ENCODE measurements at places on chromosomes 1 and 21.

GRCh38 chr1:167950569-167950968, 13.7 kb upstream of the MPC2 start:
- DNase-seq = no peak
- no peak overlapping the region for H3K27ac ChIP-seq
- H3K27me3 ChIP-seq = no peaks in the 10 kb centered on the region
- H3K4me3 ChIP-seq = no peak overlapping the region
- H3K36me3 ChIP-seq = peaks cover 19% of the 10 kb centered on the region

DNA sequence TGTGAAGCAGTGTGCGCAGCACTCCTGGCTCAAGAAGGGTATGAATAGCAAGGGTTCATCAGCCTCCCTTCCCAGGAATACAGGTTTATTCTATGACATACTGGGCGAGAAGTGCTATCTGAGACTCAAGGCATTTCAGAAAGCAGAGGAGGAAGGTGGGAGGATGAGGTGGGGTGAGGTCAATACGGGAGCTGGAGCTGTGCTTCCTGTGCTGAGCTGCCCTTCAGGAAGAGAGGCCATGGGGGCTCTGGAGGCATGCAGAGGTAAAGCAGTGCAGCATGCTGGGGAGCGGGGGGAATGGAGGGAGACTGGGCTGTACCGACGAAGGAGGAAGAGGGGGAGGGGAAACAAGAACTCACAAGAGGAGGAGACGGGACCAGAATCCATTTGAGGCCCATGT, 717.6 kb downstream of the PTPRU start:
- H3K36me3 ChIP-seq = no peaks in the 10 kb centered on the region
- no peak for DNase-seq
- no peaks in the 10 kb centered on the region for H3K4me1 ChIP-seq

DNA sequence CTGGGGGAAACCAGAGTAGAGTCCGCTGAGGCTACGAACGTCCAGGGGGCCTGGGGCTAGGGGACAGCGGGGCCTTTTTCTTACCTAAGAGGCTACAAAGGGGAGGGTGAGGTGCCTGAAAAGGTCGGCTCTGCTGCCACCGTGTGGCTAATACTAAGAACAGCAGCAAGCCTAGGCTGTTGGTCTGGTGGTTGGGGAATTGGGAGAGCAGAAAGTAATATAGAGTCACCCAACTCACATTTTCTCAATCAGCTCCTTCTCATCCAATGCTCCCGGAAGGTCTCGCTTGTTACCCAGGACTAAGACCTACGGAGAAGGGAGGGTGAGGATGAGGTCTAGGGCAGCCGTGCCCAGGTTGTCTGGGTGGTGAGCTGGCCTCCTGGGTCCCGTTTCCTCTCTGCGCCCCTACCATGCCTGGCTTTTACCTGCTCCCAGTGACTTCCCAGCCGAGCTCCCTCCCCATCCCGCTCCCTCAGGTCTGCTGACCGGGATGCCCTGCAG, 9.3 kb downstream of the ARL8A start:
- H3K27me3 ChIP-seq = no peaks in the 10 kb centered on the region
- peak; percentile 47 for DNase-seq
- peaks cover 16% of the 10 kb centered on the region for H3K36me3 ChIP-seq
- no peak overlapping the region for H3K27ac ChIP-seq
- H3K4me3 ChIP-seq = no peak overlapping the region

DNA sequence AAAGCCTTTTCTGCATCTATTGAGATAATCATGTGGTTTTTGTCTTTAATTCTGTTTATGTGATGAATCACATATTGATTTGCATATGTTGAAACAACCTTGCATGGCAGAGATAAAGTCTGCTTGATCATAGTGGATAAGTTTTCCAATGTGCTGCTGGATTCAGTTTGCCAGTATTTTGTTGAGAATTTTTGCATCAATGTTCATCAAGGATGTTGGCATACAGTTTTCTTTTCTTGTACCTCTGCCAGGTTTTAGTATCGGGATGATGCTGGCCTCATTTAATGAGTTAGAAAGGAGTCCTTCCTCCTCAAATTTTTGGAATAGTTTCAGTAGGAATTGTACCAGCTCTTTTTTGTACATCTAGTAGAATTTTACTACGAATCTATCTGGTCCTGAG, 55.0 kb downstream of the COL24A1 start:
- H3K4me3 ChIP-seq = no peak overlapping the region
- H3K27ac ChIP-seq = no peak overlapping the region
- H3K36me3 ChIP-seq = no peaks in the 10 kb centered on the region
- no peaks in the 10 kb centered on the region for H3K4me1 ChIP-seq

DNA sequence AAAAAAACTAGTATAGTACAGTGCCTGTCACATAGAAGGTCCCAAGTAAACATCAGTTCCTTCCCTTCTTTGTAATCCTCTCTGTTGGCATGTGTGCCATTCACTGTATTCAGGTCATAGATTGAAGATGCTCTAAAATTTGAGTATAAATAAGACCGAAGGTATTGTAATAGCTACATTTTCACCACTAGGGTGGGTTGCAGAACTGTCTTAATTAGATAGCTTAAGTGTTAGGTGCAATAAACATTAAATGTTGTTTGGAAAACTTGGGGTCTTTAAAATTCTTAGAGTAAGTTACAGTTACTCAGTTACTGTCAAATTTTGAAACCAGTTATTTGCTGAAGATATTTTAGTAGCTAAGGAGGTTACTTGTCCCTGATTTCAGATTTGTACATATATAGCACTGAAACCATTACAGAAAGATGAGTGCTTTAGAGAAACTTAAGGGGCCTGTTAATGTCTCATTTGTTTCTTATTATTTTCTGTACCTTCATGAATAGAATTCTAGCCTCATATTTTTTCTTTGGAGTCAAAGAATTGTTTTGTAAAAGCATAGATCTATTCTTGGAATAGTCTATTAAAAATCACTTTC, 24.3 kb downstream of the PER3 start:
- no peaks in the 10 kb centered on the region for H3K4me1 ChIP-seq
- no peak overlapping the region for H3K27ac ChIP-seq
- no peak overlapping the region for H3K4me3 ChIP-seq
- H3K36me3 ChIP-seq = peaks cover 13% of the 10 kb centered on the region
- no peak for DNase-seq
- H3K27me3 ChIP-seq = no peaks in the 10 kb centered on the region

DNA sequence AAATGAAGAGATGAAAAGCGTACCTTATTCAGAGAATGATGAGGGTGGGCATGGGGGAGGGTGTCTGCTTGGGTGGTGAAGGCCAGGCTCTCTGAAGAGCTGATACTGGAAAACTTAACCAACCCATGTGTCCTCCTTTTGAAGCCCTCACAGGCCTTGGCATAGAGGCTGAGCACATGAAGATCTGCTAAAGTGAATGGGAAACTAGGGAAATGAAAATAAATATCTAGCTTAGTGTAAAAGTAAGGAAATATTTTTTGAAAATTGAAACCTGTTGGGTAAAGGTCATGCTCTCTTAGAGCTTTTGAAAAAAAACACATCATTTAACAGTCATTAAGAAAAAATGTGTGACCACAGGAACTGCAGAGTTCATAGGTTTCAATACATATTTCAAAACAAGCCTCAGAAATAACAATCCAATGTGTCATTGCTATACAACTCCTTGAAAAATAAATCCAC, 40.5 kb upstream of the RALGPS2 start:
- H3K4me1 ChIP-seq = peaks cover 36% of the 10 kb centered on the region
- H3K4me3 ChIP-seq = no peak overlapping the region
- peaks cover 5% of the 10 kb centered on the region for H3K36me3 ChIP-seq
- H3K27ac ChIP-seq = peak overlapping the region; percentile 68
- DNase-seq = no peak

DNA sequence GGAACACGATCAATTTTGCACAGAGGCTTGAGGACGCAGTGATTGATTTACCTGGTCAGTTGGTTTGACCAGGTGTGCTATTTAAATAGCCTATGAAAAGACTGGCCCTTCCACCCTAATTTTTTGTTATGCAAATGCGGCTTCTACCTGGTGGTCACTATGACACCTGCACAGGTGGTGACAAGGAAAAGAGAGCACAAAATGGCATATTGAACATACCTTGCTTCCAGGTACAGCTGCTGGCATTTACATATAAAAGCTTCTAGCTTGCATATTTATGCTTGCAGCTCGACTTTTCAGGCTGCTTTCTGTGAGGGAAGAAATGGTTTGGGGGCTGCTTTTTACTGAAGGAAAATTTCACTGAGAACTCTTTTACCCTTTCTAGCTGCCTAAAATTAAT, 15.3 kb upstream of the FMO4 start:
- H3K27me3 ChIP-seq = peaks cover 7% of the 10 kb centered on the region
- DNase-seq = no peak
- H3K27ac ChIP-seq = no peak overlapping the region

DNA sequence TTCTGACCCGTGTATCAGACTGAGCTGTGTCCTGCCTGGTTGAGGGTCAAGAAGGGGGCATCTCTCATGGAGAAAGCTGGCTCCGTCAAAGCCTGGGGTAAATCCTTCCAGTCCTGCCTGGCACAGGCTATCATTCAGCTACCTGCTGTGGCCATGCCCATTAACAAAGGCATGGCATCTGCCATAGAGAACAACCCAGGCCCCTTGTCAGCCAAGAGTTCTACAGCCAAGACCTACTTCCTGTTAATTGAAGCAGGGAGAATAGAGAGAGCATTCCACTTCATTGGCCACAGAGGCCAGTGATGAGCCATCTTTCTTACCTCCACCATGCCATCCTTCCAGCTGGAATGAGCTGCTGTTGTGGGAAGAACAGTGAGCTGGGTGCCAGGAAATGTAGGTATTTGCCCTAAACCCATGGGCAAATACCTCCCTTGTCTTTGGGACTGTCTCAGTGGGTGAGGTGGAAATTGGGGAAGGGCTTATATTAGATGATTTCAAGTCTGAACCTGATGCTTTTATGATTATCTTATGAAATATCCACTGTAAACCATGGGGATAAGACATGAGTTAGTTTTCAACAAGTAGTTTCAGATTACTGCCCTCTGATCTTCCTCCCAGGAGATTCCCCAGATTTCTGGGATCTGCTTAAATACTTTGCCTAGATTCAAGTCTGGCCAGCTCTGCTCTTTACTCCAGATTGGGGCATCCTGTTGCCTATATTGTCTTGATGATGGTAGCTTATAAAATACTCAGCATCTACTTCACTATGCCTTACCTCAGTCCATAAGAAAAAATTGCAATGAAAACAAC, 11.2 kb upstream of the KCNQ4 start:
- H3K4me1 ChIP-seq = peaks cover 5% of the 10 kb centered on the region
- H3K27ac ChIP-seq = no peak overlapping the region
- peaks cover 36% of the 10 kb centered on the region for H3K36me3 ChIP-seq
- DNase-seq = no peak
- H3K4me3 ChIP-seq = no peak overlapping the region

DNA sequence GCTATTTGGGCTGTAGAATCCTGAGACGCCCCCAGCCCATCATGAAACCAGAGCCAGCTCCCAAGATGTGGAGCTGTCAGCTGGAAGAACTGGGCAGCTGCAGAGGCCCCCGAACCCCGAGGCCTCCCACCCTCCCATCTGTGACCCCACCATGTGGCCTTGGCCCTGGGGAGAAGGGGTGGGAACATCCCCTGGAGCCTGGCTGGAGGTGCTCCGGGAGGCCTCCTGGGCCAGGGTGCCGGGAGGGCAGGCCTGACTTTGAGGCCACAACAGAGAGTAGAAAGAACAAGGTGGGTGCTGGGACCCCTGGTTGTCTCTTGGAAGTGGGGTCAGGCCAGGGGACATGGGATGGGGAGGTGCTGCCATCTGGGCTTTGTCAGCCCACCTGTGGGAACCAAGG, 6.0 kb upstream of the SMYD3 start:
- H3K36me3 ChIP-seq = peaks cover 1% of the 10 kb centered on the region
- no peak overlapping the region for H3K27ac ChIP-seq
- no peak overlapping the region for H3K4me3 ChIP-seq
- no peaks in the 10 kb centered on the region for H3K27me3 ChIP-seq
- DNase-seq = no peak

DNA sequence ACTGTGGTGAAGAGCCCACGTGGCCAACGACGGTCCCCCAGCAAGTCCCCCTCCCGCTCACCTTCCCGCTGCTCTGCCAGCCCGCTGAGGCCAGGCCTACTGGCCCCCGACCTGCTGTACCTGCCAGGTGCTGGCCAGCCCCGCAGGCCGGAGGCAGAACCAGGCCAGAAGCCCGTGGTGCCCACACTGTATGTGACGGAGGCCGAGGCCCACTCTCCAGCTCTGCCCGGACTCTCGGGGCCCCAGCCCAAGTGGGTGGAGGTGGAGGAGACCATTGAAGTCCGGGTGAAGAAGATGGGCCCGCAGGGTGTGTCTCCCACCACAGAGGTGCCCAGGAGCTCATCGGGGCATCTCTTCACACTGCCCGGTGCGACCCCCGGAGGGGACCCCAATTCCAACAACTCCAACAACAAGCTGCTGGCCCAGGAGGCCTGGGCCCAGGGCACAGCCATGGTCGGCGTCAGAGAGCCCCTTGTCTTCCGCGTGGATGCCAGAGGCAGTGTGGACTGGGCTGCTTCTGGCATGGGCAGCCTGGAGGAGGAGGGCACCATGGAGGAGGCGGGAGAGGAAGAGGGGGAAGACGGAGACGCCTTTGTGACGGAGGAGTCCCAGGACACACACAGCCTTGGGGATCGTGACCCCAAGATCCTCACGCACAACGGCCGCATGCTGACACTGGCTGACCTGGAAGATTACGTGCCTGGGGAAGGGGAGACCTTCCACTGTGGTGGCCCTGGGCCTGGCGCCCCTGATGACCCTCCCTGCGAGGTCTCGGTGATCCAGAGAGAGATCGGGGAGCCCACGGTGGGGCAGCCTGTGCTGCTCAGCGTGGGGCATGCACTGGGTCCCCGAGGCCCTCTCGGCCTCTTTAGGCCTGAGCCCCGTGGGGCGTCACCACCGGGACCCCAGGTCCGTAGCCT, 46.8 kb downstream of the TRIM11 start:
- H3K27ac ChIP-seq = no peak overlapping the region
- peaks cover 2% of the 10 kb centered on the region for H3K27me3 ChIP-seq
- no peak for DNase-seq
- H3K4me1 ChIP-seq = no peaks in the 10 kb centered on the region
- no peaks in the 10 kb centered on the region for H3K36me3 ChIP-seq

DNA sequence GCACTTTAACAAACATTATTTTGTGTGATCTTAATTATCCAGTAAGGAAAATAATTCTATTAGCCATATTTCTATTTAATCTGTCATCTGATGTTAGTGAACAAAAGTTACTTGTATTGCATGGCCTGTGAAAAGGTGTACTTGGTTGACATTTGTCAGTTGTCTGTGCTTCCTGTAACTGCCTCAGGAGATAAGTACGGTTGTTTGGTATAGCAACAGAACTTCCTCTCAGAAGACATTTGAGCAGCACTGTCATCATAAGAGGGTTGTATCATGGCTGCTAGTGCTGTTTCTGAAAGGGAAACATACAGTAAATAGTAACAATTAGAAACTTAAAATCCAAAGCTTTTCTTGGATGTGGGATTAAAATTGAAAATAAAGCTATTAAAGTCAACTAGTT, 3.4 kb downstream of the BLZF1 start:
- peaks cover 6% of the 10 kb centered on the region for H3K4me1 ChIP-seq
- H3K4me3 ChIP-seq = no peak overlapping the region
- H3K27me3 ChIP-seq = no peaks in the 10 kb centered on the region
- no peak overlapping the region for H3K27ac ChIP-seq
- no peak for DNase-seq

- H3K27ac ChIP-seq = no peak overlapping the region
- H3K4me3 ChIP-seq = no peak overlapping the region
- no peaks in the 10 kb centered on the region for H3K36me3 ChIP-seq
- H3K4me1 ChIP-seq = no peaks in the 10 kb centered on the region
- DNase-seq = no peak
Observed at GRCh38 chr21:39874206-39874605, 7.0 kb downstream of the PCP4 start.

- peak overlapping the region; percentile 61 for H3K4me3 ChIP-seq
- no peak for DNase-seq
- peaks cover 63% of the 10 kb centered on the region for H3K4me1 ChIP-seq
- H3K36me3 ChIP-seq = no peaks in the 10 kb centered on the region
Observed at GRCh38 chr1:145985502-145986439, 10.6 kb downstream of the TXNIP start.

Data from memory B cell (primary cell).